Activated CD4-positive, alpha-beta T cell treated with anti-CD3 and anti-CD28 coated beads for 24 hours (primary cell): ENCODE measurements at places on chromosomes 3 and 15.

- DNase-seq: no peak
Observed at GRCh38 chr3:148742118-148742517, 44.4 kb downstream of the AGTR1 start.

DNA sequence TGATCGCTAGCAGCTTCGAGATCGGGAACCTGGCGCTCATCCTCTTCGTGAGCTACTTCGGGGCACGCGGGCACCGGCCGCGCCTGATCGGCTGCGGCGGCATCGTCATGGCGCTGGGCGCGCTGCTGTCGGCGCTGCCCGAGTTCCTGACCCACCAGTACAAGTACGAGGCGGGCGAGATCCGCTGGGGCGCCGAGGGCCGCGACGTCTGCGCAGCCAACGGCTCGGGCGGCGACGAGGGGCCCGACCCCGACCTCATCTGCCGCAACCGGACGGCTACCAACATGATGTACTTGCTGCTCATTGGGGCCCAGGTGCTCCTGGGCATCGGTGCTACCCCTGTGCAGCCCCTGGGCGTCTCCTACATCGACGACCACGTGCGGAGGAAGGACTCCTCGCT is 62.5 kb downstream of the SLCO3A1 start:
- no peak for DNase-seq

DNA sequence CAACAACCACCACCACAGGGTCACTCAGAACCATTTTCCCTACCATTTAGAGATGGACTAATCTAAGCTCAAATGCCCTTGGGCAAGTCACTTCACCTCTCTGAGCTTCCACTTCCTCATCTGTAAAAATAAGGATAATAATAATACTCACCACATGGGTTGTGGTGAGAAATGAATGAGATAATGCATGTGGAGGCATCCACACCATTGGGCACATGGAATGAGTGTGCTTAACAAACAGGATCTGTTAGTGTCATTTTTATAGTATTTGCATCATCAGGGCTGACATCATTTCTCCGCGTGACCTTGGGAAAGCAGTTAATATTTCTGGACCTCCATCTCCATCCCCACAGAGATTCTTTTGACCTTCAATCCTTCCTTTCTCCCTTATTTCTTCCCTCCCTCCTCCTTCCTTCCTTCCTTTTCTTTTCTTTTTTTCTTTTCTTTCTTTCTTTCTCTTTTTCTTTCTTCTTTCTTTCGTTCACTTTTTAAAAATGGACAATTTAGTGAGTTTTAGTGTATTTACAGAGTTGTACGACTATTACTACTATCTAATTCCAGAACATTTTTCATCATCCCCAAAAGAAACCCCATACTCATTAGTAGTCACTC is 7.7 kb upstream of the RFT1 start:
- DNase-seq: no peak

- no peak for DNase-seq
Observed at GRCh38 chr3:138944929-138945708, 1.8 kb downstream of the FOXL2 start.

- no peak for DNase-seq
Observed at GRCh38 chr3:59866076-59866475, 816.3 kb upstream of the CFAP20DC start.

GRCh38 chr3:116038968-116039650 is 406.2 kb downstream of the LSAMP start:
- no peak for DNase-seq

DNA sequence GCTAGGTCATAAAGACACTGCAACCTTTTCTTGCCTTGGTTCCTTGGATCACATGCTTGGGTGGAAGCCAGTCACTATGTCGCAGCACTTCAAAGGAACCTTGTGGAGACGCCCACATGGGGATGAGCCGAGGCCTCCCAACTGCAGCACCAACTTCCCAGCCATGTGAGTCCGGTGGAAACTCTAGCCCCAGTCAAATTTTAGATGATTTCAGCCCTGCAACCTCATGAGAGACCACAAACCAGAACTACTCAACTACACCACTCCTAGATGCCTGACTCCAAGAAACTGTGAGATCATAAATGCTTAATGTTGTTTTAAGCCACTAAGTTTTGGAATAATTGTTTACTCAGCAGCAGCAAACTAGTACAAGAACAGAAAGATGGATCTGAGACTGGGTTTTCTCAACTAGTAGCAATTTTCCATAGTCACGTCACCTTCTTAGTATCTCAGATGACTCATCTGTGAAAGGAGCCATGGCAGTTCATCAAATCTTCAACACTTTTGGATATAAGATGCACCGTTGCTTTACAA is 86.5 kb downstream of the MB21D2 start:
- no peak for DNase-seq

DNA sequence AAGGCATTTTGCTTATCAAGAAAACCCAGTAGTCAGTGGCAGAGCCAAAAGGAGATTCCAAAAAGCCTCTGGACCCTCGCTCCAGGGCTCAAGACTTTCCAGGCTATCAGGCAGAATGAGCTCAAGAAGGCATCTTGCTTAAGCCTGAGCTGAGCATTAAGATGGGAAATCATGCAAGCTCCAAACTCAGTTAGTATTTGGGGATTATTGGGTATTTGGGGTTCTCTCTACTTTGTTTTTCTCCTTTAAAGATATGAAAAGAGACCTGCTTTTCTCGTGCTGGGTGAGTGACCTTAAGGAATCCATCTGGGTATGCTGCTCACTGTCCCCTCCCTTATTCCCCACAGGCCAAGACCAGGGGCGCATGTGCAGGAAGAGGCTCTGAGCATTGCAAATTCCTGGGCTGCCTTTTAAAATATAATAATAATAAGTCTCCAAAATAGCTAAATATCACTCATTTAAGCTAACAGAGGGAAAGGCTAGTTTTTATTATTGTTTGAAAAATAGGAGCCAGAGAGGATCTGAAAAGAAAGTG is 75.4 kb upstream of the HACD2 start:
- DNase-seq: no peak
